ENCODE measurements at places on chromosomes 6 and 20. TPM values are rescaled to one million over a fixed set of nuclear protein-coding genes. Genes with fewer than 3 reads are reported as not detected.

The ERVFRD-1 gene
- total RNA-seq = not detected

The PGC gene
- total RNA-seq = not detected

The HCRTR2 gene
- total RNA-seq = not detected

The COL9A3 gene
- 1.3 TPM for total RNA-seq

The MLIP gene
- total RNA-seq = 1.5 TPM

The FOXC1 gene
- 4.4 TPM for total RNA-seq

The ELOVL2 gene
- total RNA-seq = not detected

The PMEPA1 gene
- 1.1 TPM for total RNA-seq

The CAPN11 gene
- not detected for total RNA-seq

The HLA-DPB1 gene
- total RNA-seq = 10.0 TPM

The EDN3 gene
- not detected for total RNA-seq

The TRAPPC3L gene
- 0.11 TPM for total RNA-seq

The HTR1B gene
- 1.5 TPM for total RNA-seq

The SLC35F1 gene
- total RNA-seq = under 0.01 TPM

The FERMT1 gene
- under 0.01 TPM for total RNA-seq

The TINAG gene
- total RNA-seq = not detected

The GATA5 gene
- not detected for total RNA-seq

The ZC3H12D gene
- not detected for total RNA-seq

The RAB44 gene
- not detected for total RNA-seq

The COL11A2 gene
- 0.26 TPM for total RNA-seq

The IL17F gene
- not detected for total RNA-seq

The DLK2 gene
- total RNA-seq = 0.33 TPM

The SLC22A1 gene
- 0.09 TPM for total RNA-seq

The PKHD1 gene
- total RNA-seq = not detected

The ACSS1 gene
- 9.8 TPM for total RNA-seq

The LINC00237 gene
- total RNA-seq = not detected

The DDAH2 gene
- 139 TPM for total RNA-seq

The EYA4 gene
- 0.09 TPM for total RNA-seq

The FBXO9 gene
- 25.7 TPM for total RNA-seq

The PLA2G7 gene
- total RNA-seq = not detected

The MAK gene
- under 0.01 TPM for total RNA-seq

The ZSWIM3 gene
- total RNA-seq = 9.4 TPM

The CCN6 gene
- not detected for total RNA-seq

The ASIP gene
- total RNA-seq = not detected

The MOG gene
- total RNA-seq = not detected

The TBXT gene
- total RNA-seq = not detected

The ULBP1 gene
- total RNA-seq = under 0.01 TPM

The RBCK1 gene
- 66.2 TPM for total RNA-seq

The ATAT1 gene
- total RNA-seq = 4.6 TPM

The CLPSL2 gene
- not detected for total RNA-seq

The IL17A gene
- total RNA-seq = not detected
